ENCODE measurements at places on chromosomes 3 and 15.

GRCh38 chr3:2363854-2364253 lies 265.2 kb downstream of the CNTN4 start:
- no peak for DNase-seq

- peak; percentile 98 for DNase-seq
These were observed 15.6 kb downstream of the SMAD3 start for GRCh38 chr15:67080900-67081431.

DNA sequence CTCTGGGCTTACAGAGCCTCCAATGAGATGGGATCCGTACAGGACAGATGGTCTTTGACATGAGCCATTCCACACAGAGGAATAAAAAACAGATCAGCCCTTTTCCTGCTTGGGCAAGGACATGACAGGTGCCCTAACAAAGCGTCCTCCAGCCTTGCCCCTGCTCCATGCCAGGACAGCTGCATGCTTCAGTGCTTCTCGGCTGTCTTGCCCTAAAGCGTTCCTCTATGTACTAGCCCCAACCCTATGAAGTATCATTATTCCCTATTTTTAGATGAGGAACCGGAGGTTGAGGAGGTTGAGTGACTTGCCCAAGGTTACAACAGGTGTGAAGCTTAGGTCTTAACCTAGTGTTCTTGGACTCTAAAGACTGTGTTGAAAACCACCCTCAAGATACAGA lies 10.5 kb downstream of the POMGNT2 start:
- DNase-seq, result no peak

DNA sequence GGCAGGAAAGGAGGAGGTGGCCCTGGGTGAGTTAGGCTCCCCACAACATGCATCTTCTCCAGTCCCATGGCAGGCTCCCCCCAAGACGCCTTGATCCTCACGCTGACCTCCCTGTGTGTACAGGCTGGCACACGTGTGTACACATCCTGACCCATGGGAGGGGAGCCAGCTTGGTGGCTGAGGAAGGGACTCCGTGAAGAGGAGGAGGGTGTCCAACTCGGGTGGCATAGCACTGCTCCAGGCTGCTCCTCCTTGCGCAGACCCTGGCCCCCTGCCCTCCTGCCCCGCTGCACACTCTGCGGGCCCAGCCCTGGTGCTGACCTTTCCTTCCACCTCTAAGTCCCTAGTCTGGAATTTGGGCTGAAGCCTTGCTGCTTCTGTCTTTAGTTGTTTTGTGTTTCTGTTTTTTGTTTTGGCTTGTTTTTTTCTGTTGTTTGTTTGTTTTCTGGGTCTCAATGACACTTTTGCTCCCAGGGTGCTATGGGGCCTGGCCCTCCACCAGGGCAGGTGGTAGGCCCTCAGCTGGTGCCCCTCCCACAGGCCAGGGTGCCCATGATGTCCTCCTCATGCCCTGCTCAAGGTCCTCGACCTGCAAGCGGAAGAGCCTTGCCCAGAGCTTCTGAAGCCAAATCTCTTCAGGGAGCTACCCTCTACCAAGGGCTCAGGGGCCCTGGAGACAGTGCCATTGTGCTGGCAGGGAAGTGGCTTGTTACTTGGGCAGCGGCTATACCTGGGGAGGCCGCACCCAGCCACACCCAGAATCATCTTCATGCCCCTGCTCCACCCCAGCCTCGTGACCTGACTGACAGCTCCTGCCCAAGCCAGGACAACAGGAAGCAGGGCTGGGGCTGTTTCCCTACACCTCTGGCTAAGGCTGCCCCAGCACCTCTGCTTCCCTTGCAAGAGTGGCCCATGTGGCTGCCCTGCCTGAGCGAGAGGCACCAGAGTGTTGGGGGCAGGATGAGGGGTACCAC lies 5.1 kb downstream of the EPHB3 start:
- no peak for DNase-seq

- no peak for DNase-seq
These were observed 96.2 kb upstream of the ARHGEF26 start for GRCh38 chr3:154025007-154025406.

- DNase-seq, result no peak
These were observed 2.2 kb downstream of the TEX264 start for GRCh38 chr3:51673181-51673801.

GRCh38 chr15:29910068-29910467 lies 87.8 kb upstream of the TJP1 start:
- DNase-seq, result no peak

DNA sequence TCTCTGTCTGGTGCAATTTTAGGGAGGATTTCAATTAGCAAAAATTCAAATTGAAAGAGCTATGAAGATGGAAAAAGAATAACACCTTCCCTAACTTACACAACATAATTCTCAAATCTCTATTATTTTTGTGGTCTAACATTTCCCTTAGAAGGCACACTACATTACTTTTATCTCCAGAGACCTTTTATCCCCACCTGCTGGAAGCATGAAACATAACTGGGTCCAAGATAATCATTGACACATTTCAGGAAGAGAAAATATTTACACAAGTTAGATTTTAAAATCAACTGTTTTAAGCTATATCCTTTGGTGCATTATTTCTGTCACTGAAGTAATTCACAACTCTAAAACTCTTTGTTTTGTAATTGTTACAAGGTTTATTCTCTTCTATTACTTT lies 779.5 kb downstream of the ROBO1 start:
- peak; percentile 31 for DNase-seq

Measured in AG10803 (cell line).